Urinary bladder (tissue), 4 donors: ENCODE measurements at places on chromosomes 3 and 15. TPM values are rescaled to one million over a fixed set of nuclear protein-coding genes. Genes with fewer than 3 reads are reported as not detected.

The ZNF710 gene
- total RNA-seq = 9.7 TPM

The GAP43 gene
- 9.7 TPM for total RNA-seq

The FNDC3B gene
- 228 TPM for total RNA-seq

The USP19 gene
- 30.8 TPM for total RNA-seq

The CLCN2 gene
- total RNA-seq = 4.7 TPM

The MUC20 gene
- 12.7 TPM for total RNA-seq

The HHLA2 gene
- total RNA-seq = not detected

The KIF15 gene
- total RNA-seq = 16.1 TPM

The TNFSF10 gene
- 74.0 TPM for total RNA-seq

The RASGRP1 gene
- total RNA-seq = 0.74 TPM

The ARNT2 gene
- total RNA-seq = 9.7 TPM

The STRIT1 gene
- 1.4 TPM for total RNA-seq
